Osteoblast (primary cell): ENCODE measurements at places on chromosomes 16 and 17. TPM values are rescaled to one million over a fixed set of nuclear protein-coding genes. Genes with fewer than 3 reads are reported as not detected.

The GTF3C1 gene
- 55.1 and 59.0 TPM in 2 replicates for total RNA-seq

DNA sequence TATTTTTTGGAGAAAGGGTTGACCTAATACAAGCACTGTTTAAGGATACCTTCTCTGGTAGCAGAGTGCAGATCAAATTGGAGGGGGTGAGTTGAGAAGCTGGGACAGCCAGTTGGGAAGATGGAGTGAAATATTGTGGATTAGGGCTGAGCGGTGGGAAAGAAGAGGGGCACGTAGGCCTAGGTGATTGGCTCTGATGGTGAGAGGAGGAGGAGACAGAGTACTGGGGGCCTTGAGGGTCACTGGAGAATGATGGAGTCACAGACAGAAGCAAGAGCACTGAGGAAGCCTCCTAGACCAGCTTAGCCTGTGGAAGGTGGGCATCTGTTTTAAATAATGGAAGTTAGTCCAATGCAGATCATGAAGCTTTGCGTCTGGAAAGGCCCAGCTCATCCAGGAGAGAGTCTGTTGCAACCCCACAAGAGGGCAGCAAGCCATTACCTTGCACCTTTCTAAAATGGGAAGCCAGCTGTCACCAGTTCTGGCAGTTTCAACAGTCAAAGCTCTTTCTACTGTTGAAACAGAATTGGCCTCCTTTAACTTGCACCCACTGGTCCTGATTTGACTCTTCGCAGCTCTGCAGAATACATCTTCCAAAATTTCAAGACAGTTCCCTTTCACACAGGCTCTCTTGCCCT is 11.8 kb downstream of the SLC9A5 start:
- H3K4me1 ChIP-seq = peaks cover 9% of the 10 kb centered on the region
- no peaks in the 10 kb centered on the region for H3K27me3 ChIP-seq
- no peak overlapping the region for H3K27ac ChIP-seq
- H3K36me3 ChIP-seq = no peaks in the 10 kb centered on the region

DNA sequence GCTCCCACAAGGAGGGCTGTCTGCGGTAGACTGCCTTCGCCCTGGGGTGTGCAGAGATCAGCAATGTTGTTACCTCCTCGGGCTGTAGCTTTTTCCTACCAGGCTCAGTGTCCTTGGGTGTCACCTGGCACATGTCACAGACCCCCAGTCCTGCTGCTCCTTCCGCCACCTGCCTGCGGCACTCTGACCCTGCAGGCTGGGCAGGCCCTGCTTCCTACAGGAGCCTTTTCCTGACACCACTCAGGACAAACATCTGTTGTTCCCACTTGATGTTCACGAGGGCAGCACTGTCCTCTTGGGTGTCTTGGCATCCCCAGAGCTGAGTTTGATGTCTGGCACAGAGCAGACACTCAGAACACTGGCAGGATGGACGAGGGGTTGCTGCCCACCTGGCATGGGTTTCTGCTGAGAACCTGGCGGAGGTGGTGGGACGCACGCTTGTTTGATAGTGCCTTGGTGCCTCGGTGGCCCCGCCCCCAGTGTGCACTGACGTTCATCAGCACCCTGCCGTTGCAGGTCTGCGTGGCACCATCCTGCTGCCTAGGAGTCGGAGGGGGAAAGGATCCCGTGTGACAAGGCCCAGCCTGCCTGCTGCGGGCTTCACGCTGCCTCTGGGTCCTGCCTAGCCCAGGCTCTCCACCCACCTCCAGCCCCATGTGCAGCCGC is 26.7 kb upstream of the NUDT16L1 start:
- no peaks in the 10 kb centered on the region for H3K27me3 ChIP-seq
- peak; percentile 81 for DNase-seq
- H3K4me3 ChIP-seq = no peak overlapping the region
- no peak overlapping the region for H3K27ac ChIP-seq
- H3K4me1 ChIP-seq = no peaks in the 10 kb centered on the region

DNA sequence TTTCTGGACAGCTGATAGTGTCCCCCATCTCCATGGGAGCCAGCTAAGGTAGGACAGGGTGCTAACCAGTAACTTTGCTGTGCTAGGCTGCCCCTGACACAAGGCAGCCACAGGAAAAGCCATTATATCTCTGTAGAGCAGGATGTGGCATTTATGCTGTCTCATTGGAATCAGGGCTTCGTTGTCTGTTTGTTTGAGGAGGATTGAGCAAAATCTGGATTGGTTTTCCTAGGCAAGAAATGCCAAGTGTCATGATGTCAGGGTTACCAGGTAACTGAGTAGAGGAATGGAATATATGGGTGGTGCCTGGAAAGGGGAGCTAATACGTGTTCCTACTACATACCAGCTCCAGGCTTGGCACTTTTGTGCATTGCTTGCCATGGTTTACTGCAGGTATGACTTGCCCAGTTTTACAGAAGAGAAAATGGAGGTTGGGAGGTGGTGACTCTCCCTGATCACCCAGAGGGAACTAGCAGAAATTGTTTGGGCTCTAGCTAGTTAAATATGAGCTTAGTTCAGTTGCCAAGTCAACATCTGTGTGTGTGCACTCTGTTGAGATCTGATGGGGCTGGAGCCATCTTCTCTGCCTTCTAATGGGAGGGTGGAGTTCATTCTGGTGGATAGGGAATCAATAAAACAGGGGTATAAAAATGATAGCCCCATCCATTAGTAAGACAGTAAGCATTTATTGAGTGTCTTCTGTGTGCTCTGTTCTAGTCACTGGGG is 33.9 kb downstream of the GNAO1 start:
- DNase-seq = no peak
- no peaks in the 10 kb centered on the region for H3K27me3 ChIP-seq
- H3K4me1 ChIP-seq = no peaks in the 10 kb centered on the region
- no peak overlapping the region for H3K4me3 ChIP-seq
- no peak overlapping the region for H3K27ac ChIP-seq
- H3K36me3 ChIP-seq = no peaks in the 10 kb centered on the region

DNA sequence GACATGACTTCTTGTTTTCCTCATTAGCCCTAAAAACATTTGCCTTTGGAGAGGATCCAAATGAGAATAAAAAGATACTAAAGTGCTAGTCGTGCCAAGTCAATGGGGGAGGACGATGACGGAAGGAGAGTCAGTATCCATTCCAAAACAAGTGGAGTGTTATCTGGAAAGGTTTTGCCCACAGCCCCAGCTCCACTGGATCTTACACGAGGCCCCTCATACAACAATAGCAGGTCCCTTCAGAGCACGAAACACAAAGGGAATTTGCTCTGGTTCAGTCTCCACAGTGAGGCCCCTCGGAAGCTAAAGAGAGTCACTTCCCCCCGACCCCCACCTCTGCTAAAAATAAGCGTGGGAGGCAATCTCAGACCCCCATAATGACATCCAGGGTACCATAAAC is 496.9 kb upstream of the ZFHX3 start:
- no peaks in the 10 kb centered on the region for H3K4me1 ChIP-seq
- H3K27me3 ChIP-seq = peaks cover 10% of the 10 kb centered on the region
- H3K36me3 ChIP-seq = no peaks in the 10 kb centered on the region

GRCh38 chr17:31835984-31836383 is 23.1 kb downstream of the COPRS start:
- DNase-seq = peak; percentile 51
- no peak overlapping the region for H3K4me3 ChIP-seq
- no peak overlapping the region for H3K27ac ChIP-seq
- H3K4me1 ChIP-seq = peaks cover 5% of the 10 kb centered on the region

The TBC1D3C gene
- not detected in 2 replicates for total RNA-seq

The HGS gene
- 100 and 110 TPM in 2 replicates for total RNA-seq

The KRTAP4-1 gene
- total RNA-seq = not detected in 2 replicates

- H3K27ac ChIP-seq = no peak overlapping the region
- H3K27me3 ChIP-seq = no peaks in the 10 kb centered on the region
- H3K4me1 ChIP-seq = peaks cover 2% of the 10 kb centered on the region
- no peaks in the 10 kb centered on the region for H3K36me3 ChIP-seq
- no peak overlapping the region for H3K4me3 ChIP-seq
Measured at GRCh38 chr16:77589071-77589765, 133.1 kb upstream of the NUDT7 start.

The NLRC5 gene
- 52.1 and 57.2 TPM in 2 replicates for total RNA-seq

DNA sequence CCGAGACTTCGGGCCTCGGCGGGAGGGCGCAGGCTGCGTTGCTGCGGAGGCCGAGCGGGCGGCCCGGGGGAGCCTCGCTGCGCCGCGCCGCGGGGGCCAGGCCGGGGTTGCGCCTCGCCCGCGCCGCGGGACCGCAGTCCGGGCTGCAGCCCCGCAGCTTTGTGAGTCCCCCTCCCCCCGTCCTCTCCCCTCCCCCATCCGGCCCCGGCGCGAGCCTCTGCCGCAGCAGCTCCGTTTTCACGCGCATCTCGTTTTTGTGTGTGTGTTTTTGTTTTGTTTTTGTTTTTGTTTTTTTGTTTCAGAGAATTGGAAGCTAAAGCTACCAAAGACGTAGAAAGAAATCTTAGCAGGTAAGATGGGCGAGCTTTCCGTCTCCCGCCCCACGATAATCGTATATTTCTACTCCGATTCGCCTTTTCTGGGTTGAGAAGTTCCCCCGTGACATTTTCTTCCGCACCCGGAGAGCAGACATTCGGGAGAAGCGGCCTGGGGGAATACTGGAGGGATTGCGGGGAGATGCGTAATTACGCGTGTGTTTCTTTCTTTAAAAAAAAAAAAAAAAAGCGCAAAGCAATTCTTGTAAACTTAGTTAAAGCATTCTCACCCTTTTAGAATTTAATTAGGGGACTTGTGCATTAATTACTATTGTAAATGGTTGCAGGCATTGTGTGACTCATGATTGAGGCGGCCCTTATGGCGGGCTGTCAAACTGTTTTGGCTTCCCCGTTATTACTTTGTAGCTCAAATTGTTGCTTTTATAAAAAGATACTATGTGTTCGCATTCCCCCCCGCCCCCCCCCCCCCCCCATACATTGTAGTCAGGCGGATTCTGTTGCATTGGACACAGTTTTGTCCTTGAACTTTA is 732 bp downstream of the TNRC6A start:
- peak; percentile 90 for DNase-seq
- H3K4me3 ChIP-seq = peak overlapping the region; percentile 89
- H3K4me1 ChIP-seq = peaks cover 32% of the 10 kb centered on the region
- no peaks in the 10 kb centered on the region for H3K27me3 ChIP-seq
- H3K27ac ChIP-seq = peak overlapping the region; percentile 68

GRCh38 chr16:12659871-12660270 is 143.8 kb downstream of the CPPED1 start:
- no peaks in the 10 kb centered on the region for H3K4me1 ChIP-seq
- no peaks in the 10 kb centered on the region for H3K36me3 ChIP-seq
- no peak overlapping the region for H3K27ac ChIP-seq
- no peak overlapping the region for H3K4me3 ChIP-seq

GRCh38 chr17:21815352-21816063 is 123.2 kb downstream of the KCNJ18 start:
- no peak overlapping the region for H3K4me3 ChIP-seq
- H3K36me3 ChIP-seq = no peaks in the 10 kb centered on the region
- H3K4me1 ChIP-seq = no peaks in the 10 kb centered on the region
- peak; percentile 18 for DNase-seq
- no peak overlapping the region for H3K27ac ChIP-seq

The KRTAP1-1 gene
- total RNA-seq = 2.2 and 2.4 TPM in 2 replicates

DNA sequence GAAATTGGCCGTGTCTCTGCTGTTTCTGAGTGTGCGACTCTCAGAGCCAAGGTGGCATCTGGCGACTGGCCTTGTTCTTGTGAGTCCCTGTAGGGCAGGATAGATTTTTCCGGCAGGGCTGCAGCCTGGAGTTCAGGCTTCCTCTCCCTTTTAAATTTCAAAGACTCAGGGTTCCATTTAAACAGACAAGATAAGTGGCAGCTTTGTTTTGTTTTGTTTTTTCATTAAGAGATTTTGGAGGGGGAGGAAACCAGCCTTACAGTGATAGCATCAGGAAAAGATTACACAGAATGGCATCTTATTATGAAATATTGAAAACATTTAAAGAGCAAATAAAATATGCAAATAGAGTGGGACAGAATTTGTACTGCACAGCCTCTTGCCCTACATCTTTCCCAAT is 151.3 kb downstream of the RPTOR start:
- peaks cover 7% of the 10 kb centered on the region for H3K4me1 ChIP-seq
- no peaks in the 10 kb centered on the region for H3K27me3 ChIP-seq
- no peak for DNase-seq
- H3K4me3 ChIP-seq = no peak overlapping the region

The WFIKKN1 gene
- total RNA-seq = under 0.01 and 0.36 TPM in 2 replicates

GRCh38 chr17:18257982-18258355 is 569 bp downstream of the FLII start:
- peaks cover 37% of the 10 kb centered on the region for H3K36me3 ChIP-seq
- H3K4me3 ChIP-seq = peak overlapping the region; percentile 98
- peak; percentile 100 for DNase-seq
- no peaks in the 10 kb centered on the region for H3K27me3 ChIP-seq
- H3K4me1 ChIP-seq = peaks cover 32% of the 10 kb centered on the region

The TNFRSF17 gene
- total RNA-seq = not detected in 2 replicates

The ZNF423 gene
- 11.6 and 18.3 TPM in 2 replicates for total RNA-seq

DNA sequence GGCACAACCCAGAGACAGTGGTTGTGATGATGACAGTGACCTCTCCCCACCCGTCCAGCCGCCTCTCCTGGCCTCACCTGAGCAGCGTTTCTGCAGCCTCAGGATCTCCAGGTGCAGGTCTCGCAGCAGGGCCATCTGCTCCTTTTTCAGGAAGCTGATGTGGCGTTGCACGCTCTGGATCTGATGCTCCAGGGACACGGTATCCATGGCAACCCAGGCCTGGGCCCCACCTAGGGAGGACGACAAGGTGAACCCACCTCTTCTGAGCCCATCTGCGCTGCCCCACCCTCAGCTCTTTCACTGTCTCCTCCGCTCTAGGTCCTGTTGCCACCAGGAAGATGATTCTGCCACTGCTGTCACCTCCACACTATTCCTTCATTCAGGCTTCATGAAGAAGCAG is 14.5 kb downstream of the CCDC92B start:
- peak; percentile 29 for DNase-seq
- H3K27ac ChIP-seq = no peak overlapping the region

GRCh38 chr17:81035521-81036196 is 708 bp downstream of the BAIAP2 start:
- H3K4me1 ChIP-seq = peaks cover 31% of the 10 kb centered on the region
- no peak overlapping the region for H3K27ac ChIP-seq
- H3K36me3 ChIP-seq = peaks cover 10% of the 10 kb centered on the region
- DNase-seq = no peak

The SPN gene
- under 0.01 TPM in 1 of 2 replicates, not detected in the other for total RNA-seq

The ABCA9 gene
- 16.8 and 23.2 TPM in 2 replicates for total RNA-seq

The SMIM36 gene
- not detected in 2 replicates for total RNA-seq

DNA sequence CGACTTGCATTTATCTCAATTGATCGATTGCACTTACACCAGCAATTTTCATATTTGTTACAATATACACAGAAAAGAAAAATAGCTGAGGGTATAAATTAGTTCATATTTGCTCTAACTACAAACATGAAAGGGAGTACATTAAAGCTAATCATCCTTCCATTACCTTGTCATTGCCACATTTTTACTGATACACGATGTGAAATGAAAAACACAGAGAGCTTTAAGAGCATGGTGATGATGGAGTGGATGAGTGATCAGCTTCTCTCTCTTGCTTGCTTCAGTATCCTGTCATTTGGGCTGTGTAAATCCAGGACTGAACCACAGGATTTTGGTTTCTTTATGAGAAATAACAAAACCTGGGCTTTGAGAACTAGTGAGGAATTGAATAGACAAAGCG is 1207.5 kb upstream of the GOT2 start:
- DNase-seq = no peak
- H3K4me3 ChIP-seq = no peak overlapping the region
- no peak overlapping the region for H3K27ac ChIP-seq
- H3K4me1 ChIP-seq = no peaks in the 10 kb centered on the region

The JPH3 gene
- total RNA-seq = under 0.01 TPM in 1 of 2 replicates, not detected in the other

GRCh38 chr17:42530952-42531454 is 5.0 kb upstream of the NAGLU start:
- DNase-seq = no peak
- no peak overlapping the region for H3K27ac ChIP-seq
